ENCODE measurements at places on chromosomes 16 and 17.

DNA sequence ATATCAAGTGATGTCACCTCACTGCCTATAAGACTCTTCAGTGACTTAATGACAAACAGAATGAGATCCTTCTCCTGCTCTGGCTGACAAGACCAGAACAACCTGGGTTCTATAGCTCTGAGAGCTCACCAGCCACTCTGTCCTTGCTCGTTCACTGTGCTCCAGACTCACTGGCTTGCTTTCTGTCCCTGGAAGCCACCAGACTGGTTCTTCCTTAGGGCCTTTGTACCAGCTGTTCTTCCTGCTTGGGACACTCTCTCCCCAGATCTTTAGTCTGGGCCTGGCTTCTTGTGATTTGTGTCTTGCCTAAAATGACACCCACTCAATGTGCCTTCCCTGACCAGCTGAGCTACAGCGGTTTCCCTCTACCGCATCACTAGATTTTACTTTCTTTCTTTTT is 76.1 kb downstream of the FTO start:
- no peak for DNase-seq

DNA sequence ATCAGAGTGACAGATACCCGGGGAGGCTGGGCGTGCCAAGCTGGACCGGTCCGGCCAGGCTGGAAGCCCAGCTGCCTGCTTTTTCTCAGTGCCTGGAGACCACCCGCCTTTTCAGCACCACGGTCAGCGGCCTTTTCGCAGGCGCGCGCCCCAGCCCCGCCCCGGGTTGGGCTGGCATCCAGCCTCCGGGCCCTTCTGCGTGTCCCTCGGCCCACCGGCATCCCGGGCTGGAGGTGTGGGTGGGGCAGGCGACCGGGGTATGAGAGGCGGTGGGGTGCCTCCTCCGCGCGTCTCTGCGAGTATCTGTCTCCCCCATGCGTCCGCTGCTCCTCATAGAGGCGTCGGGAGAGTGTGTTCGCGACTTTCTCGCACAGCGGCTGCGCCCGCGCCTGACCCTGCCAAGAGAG is 102.5 kb downstream of the MRM1 start:
- DNase-seq, result peak; percentile 30

GRCh38 chr17:45001310-45001709 is 33.2 kb upstream of the C1QL1 start:
- DNase-seq, result no peak

GRCh38 chr17:43140396-43141332 is 15.5 kb upstream of the BRCA1 start:
- DNase-seq, result no peak

DNA sequence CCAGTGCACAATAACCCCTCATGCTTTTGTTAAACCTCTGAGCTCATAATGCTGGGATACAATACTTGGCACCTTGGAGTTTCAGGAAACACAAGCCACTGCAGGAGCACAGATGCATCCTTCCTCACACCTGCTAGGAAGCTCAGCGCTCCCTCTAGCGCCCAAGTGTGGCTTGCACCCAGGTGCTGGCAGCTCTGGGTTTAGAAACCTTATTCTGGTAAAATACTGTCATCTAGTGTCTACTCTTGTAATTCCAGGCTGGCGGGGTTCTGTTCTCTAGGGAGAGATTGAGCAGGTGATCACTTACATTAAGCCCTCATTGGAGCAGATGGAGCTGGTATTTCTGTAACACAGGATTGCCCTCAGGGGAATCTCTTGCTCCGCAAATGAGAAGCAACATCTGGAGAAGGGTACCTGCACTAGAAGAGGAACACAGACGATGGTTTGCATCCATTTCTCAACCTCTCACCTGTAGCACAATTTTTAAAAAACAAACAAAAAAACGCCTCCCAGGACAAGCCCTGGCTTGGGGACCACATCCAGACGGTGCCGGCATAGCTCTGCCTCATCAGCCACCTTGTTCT is 1.5 kb downstream of the CCL1 start:
- peak; percentile 80 for DNase-seq

DNA sequence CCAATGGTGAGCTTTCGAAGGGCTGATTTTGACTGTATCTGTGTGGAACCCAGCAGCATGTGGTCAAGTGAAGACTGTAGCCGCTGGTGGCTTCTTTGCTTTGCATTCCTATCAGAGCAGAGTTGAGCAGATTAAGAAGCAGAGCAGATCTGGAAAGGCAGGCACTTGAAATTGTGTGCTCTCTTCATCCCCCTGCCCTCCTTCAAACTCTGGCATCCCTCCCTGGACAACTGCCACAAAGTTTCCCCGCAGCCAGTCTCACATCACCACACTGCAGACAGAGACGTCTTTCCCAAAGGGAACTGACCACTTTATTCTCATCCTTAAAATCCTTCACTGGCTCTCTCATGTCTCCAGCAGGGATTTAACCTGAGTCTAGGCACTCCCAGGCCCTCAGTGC is 237.1 kb upstream of the DYNLRB2 start:
- DNase-seq, result peak; percentile 12

DNA sequence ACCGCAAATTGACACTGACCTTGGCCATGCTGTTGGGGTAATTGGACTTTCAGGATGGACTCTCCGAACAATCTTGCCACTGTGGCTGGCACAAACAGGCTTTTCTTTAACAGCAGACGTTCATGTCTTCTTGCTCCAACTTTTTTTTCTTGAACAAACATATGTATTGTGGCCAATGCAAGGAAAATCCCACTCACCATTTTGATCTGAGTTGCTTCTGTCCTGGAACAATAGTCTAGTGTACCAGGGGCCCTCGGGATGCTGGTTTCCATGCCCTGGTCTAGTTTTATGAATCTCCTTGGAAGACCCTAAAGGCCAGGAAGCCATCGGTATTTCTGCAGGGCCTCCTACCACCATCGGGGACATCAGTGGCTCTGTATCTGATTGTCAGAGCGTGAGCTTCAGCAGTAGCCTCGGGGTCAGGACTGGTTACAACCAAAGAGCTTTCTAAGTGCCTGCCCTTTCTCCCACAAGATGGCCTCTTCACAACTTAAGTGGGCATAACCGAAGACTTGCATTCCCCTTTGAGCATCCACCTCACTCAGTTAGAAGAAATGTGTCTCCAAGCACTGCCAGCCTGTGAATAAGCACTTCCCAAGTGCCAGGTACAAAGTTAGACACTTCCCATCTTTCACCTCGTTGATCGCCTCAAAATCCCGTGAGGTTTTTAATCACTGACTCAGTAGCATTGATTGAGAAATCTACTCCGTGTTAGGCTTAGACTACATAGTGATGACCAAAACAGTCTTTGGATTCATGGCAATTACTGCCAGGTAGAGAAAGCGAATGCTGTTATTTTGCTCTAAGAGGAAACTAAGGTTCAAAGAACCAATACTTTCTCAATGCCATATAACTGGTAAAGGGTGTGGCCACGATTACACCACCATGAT is 87.0 kb upstream of the TBX2 start:
- DNase-seq, result no peak

- no peak for DNase-seq
These were observed 218.8 kb downstream of the C16orf95 start for GRCh38 chr16:87098361-87098760.

DNA sequence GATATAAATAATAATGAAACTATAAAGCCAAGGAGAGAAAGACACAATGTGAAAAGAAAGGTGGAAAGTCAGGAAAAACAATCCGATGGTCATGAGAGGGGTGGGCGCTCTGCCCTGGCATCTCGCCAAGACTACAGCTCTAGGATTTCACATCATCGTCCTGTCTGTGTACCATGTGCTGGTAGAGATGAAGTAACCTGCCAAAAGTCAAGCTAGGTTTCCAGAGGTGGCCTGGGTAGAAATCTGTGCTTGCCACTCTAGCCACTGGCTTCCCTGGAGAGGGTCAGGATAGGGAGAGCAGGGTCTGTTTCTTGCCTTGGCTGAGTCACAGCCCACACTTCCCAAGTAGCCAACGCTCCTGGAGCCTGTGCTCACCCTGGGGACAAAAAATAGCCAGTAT is 31.0 kb upstream of the TRAP1 start:
- no peak for DNase-seq

DNA sequence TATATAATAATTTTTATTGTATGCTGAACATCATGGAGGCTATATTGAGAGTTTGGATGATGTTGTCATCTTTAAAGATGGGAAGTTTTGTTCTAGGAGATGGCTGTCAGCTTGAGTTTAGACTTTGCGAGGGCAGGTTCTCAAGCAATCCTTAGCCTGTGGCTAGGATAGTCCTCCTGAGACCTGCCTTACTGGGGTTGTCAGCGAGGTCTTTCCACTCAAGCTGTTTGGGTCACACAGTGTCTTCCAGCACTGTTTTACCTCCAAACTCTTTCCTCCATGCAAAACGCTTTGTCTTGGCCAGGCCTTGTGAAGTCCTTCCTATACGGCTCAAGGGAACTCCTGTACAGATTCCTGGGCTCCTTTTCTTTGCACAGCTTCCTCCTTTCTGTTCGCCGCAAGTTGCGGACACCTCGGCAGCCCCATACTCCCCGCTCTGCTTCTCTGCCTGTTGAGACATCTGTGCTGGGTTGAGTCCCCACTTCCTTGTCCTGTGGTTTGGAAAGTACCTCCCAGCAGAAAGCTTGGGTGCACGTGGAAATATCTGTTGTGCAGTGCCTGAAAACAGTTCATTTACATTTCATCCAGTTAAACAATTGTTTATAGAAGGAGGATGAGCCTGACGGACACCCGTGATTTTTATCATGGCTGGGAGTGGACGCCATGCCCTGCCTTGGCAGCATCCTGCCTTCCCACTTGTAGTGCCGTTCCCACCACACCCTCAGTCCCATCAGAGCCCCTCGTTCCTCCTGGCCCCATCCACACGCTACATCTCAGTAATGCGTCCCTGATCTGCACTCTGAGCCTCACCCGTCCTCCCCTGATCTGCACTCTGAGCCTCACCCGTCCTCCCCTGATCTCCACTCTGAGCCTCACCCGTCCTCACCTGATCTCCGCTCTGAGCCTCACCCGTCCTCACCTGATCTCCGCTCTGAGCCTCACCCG is 55.0 kb upstream of the CBFA2T3 start:
- no peak for DNase-seq

GRCh38 chr16:14205666-14206065 is 134.5 kb downstream of the MRTFB start:
- no peak for DNase-seq

DNA sequence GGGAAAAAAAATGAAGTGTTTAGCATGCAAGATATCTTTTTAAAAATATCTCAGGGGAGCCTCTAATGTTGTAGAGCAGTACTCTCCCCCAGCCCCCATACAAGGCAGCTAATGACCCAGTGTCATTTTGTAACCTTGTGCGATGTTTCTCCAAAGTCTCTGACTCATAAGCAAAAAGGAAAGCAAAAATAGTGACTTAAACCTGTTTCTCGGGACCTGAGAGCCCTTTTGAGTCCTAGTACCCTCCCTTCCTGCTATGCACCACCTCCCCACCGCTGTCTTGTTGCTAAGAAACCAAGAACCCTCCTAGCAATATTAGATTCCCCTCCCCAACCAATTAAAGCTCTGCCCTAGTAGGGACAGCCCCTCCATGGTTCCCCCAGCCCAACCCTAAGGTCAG is 2.8 kb downstream of the MYCBPAP start:
- no peak for DNase-seq

- DNase-seq, result no peak
These were observed 59.0 kb upstream of the WSCD1 start for GRCh38 chr17:6011206-6011605.

DNA sequence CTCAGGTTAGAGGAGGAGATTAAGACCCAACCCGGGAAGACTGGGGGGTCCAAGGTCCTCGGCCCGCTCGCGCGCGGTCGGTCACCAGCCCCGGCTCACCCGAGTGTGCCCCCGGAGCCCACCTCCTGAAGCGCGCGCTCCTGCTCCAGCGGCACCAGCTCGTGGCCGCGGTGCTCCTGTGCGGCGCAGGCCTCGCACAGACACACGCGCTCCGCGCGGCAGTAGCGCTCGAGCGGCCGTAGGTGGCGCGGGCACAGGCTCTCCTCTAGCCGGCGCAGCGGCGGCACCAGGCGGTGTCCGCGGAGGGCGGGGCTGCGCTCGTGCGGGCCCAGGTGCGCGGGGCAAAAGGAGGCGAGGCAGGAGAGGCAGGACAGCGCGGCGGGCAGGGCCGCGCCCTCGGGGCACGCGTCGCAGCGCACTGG is 618 bp downstream of the TRIM47 start:
- peak; percentile 48 for DNase-seq

DNA sequence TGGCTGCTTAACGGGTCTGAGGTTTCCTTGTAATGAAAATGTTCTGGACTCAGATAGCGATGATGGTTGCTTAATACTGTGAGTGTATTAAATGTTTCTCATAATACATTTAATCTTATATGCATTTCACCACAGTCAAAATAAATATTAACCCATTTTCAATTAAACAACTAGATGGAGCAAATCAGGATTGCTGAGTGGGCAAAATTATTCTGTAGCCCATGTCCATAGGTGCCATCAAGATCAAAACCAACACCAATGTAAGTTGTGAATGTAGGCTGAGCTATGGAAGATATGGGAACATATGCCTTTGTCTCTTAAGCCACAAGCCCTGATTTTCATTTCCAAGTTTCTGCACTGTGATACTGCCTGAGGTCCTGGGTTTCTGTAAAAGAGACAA is 572.6 kb upstream of the EEF2KMT start:
- no peak for DNase-seq

DNA sequence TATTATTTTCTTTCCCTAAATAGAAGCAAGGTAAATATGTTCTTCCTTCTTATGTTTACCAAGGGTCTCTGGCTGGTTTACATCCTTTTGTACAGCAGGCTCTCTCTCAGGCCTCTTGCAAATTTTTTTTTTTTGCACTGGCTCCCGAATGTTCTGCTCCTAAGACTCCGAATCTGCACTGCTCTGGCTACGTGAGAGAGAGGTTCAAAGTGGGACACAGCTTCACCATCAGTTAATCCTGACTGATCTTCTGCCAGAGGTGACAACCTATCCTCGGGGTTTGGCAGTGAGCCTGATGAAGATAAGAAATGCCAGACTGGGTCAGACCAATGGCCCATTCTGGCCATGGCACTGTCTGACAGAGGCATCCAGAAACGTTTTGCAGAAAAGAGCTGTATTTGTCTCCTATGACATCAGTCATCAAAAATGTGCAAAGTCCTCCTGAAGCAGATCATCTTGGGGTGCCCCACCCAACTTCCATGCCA is 136.9 kb downstream of the GRIN2A start:
- no peak for DNase-seq

- DNase-seq, result peak; percentile 66
These were observed 1.1 kb downstream of the KATNB1 start for GRCh38 chr16:57736419-57737351.

- peak; percentile 13 for DNase-seq
These were observed 35.8 kb downstream of the LITAF start for GRCh38 chr16:11550791-11551498.

- no peak for DNase-seq
These were observed 19.7 kb downstream of the WFDC1 start for GRCh38 chr16:84314373-84314772.

- no peak for DNase-seq
These were observed 159.9 kb downstream of the FTO start for GRCh38 chr16:53863861-53864260.

DNA sequence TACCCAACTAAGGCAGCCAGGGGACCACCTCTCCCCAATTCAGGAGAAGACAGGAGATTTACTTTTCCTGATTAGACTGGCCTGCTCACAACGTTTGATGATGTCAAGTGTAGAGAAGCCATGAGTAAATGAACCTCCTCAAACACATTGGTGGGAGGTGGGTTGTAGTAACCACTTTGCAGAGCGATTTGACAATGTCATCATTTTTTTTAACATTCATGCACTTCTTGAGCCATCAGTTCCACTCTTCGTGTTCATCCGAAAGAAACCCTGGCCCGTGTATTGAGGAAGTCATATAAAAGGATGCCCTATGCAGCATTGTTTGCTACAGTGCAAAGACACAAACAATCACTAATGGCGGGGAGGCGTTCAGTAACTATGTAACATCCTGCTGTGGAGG is 5.5 kb upstream of the KRT19 start:
- no peak for DNase-seq

GRCh38 chr17:74852237-74853047 is 7.2 kb downstream of the GRIN2C start:
- peak; percentile 14 for DNase-seq

Data from fibroblast of skin of right quadriceps (primary cell).